Anterior cingulate cortex (tissue), 58 donors: ENCODE measurements at places on chromosomes 13 and 19.

GRCh38 chr13:74975111-74975510 lies 506.9 kb downstream of the TBC1D4 start:
- no peak for DNase-seq

- DNase-seq: no peak
Observed at GRCh38 chr19:47226426-47227351, 4.3 kb downstream of the BBC3 start.

DNA sequence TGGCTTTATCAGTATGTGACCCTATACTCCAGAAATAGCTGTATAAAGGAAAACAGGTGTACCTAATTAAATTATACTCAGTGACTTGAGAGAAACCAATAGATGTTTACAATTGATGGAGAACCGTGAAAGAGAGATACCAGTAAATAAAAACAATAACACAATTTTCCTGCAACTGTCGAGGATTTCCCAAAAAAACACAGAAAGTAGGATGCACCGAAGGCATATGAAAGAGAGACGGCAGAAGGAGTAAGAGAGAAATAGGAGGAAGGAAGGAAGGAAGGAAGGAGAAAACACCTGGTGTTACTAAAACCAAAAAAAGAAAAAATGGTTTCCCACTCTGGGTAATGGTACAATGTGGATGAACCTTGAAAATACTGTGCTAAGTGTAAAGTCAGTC lies 6.8 kb upstream of the ZNF229 start:
- no peak for DNase-seq

GRCh38 chr13:29589234-29589633 lies 6.3 kb downstream of the SLC7A1 start:
- DNase-seq: no peak

GRCh38 chr19:31110336-31110735 lies 238.9 kb downstream of the TSHZ3 start:
- DNase-seq: no peak

GRCh38 chr13:50629966-50630365 lies 213.5 kb downstream of the DLEU7 start:
- no peak for DNase-seq

DNA sequence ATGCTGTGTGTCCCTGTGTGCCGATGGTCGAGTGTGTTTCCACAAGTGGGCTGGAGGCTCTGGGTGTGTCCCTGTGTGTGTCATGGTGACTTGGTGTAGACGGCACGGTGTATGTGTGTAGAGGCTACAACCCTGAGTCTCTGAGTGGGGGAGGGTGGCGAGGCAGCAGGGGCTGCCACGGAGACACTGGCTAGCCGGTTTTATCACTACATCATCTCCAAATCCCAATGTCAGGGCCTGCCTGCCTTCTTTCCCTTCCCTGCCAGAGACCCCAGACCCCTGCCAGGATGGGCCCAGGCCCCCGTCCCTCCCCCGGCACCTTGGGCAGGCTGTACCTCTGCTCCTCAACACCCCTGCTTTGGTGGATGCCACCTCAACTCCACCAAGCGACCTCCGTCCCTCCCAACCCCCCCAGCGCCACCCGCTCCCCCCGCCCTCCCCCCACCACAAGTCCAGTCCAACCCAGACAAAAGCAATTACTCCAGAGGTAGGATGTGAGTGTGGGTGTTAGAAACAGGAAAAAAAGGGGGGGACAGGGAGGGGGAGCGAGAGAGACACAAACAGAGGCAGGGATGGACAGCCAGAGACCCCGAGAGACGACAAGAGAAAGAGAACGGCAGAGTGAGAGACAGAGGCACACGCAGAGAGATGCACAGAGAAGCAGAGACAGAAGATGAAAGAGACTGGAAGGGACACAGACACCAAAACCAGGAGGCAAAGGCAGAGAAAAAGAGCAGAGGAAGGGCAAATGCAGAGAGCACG lies 21.6 kb upstream of the POU2F2 start:
- DNase-seq: no peak

DNA sequence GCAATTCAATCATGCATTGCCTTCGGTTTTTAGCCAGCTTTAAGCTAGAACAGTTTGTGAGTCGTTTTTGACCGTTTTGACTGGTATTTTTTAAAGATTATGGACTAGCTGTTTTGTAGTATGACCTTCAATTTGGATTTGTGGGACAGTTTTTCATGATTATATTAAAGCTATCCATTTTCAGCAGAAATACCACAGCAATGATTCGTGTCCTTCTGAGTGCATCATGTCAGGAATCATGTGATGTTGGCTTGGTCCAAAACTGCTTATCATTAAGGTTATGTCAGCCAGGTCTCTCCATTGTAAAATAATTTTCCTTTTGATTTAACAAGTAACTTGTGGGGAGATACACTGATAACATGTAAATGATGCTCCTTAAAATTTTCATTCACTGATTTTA lies 229.0 kb downstream of the POSTN start:
- DNase-seq: no peak

- peak; percentile 89 for DNase-seq
Observed at GRCh38 chr19:20039203-20039723, at the start of gene ZNF682. ZNF682 (minus strand) TSS chr19:20039505; CDS start chr19:20039345, 160 bp downstream.

DNA sequence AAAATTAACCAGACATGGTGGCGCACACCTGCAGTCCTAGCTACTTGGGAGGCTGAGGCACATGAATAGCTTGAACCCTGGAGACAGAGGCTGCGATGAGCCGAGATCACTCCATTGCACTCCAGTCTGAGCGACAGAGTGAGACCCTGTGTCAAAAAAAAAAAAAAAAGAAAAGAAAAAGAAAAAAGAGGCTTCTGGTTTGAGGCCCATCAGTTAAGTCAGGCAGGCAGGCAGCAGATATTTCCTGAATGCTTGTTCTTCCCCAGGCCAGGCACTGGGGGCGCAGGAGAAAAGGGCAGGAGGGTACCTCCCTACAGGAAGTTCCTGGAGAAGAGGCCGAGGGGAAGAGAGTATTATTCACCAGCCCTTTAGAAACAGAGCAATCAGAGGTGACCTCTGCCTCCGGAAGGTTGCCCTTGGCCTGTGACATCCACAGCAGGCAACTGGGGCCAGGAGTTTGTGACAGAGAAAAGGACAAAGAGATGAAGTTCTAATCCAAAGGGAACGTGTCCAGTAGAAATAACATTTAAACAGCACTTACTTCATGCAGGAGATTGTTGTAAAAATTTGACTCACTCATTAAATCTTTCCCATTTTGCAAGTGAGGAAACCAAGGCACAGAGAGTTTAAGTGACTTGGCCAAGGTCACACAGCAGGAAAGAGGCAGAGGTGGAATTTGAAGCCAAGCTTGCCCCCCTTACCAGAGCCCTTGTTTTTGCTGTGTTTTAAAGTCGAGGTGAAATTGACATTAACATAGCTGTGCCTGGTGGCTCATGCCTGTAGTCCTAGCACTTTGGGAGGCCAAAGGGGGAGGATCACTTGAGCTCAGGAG lies 4.3 kb upstream of the RLN3 start:
- no peak for DNase-seq

DNA sequence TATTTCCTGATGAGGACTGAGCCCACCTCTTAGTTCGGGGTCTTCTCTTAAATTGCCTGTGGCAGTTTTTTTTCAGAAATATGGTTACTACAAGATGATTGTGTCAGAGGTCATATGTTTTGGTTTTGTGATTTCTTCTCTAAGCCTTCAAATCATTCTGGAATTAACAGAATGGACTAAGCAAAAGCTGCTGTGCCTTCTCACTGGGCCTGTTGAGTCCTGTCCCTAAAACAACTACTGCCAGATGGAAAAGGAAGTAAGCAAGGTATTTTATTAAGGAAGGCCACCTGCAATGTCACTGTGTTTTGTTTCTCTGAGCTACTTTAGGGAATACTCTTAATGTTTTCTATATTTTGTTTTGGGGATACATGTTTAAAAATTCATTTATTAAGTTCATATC lies 470.8 kb downstream of the PCDH20 start:
- no peak for DNase-seq

- DNase-seq: no peak
Observed at GRCh38 chr19:45175515-45176345, 2.3 kb downstream of the TRAPPC6A start.

DNA sequence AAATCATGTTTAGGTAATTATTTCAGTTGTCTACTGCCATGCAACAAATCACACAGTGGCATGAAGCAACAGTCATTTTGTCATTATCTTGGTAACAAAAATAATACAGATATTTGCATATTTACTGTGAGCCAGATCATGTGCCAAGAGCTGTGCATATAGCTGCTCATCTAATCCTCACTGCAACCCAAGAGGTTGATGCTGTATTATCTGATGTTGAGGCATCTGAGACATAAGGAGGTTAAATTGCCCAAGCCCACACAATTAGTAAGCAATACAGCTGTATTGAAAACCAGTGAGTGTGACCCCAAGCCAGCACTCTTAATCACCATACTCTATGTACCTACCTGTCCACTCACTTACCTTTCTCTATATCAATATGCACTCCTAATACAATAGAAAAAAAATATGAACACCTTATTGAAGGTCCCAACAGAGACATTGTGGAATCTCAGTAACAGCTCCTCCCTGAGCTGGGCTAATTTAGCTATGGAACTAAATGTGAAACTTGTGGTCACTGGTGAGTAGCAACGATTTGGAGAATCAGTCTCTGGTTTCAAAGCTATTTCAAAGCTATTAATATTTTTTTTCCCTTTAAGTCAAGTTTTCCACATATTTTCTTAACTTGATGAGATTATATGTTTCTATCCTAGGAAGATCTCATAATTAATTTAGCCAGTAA lies 185.2 kb downstream of the KLF12 start:
- DNase-seq: no peak

- DNase-seq: no peak
Observed at GRCh38 chr19:42683917-42684513, 56.3 kb downstream of the PSG3 start.

- DNase-seq: no peak
Observed at GRCh38 chr19:1211494-1212234, 6.1 kb downstream of the STK11 start.

DNA sequence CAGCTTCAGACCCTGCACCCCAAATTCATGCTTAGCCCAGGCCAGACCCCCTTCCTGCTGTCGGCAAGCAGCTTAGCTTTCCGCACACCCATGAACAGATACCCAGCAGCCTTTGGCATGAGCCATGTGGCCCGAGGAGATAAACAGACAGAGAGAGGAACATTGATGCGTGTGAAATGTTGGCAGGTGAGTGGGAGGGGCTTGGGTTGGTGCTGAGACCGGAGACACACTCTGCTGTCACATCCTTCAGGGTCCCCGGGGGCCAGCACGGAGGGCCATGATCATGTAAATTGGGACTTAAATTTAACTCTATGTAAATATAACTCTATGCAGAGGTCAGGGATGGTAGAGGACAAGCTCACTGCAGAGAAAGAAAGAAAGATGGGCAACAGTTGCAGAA lies 1.5 kb downstream of the CD22 start:
- no peak for DNase-seq

- peak; percentile 86 for DNase-seq
Observed at GRCh38 chr19:52095172-52096014, at the start of gene ZNF841. ZNF841 (minus strand) TSS chr19:52095765; CDS start chr19:52084801, 10,964 bp downstream.

GRCh38 chr13:46720189-46720588 lies 76.8 kb downstream of the ESD start:
- no peak for DNase-seq

DNA sequence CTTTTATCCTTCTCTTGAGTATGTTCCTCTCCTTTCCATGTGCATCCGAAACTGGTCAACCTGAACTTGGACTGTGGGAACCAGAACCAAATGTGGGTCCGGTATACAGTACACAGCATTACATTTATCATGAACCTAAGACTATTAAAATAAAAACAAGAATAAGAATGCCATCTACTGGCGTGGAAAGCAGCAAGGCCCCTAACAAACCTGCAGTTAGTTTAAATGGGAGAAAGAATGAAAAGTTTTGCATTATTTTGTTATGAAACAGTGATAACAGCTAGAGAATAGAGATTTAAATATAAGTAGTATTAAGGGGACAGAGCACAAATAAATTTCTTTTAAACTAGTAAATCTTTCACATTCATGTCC lies 159.5 kb downstream of the RBM26 start:
- no peak for DNase-seq

DNA sequence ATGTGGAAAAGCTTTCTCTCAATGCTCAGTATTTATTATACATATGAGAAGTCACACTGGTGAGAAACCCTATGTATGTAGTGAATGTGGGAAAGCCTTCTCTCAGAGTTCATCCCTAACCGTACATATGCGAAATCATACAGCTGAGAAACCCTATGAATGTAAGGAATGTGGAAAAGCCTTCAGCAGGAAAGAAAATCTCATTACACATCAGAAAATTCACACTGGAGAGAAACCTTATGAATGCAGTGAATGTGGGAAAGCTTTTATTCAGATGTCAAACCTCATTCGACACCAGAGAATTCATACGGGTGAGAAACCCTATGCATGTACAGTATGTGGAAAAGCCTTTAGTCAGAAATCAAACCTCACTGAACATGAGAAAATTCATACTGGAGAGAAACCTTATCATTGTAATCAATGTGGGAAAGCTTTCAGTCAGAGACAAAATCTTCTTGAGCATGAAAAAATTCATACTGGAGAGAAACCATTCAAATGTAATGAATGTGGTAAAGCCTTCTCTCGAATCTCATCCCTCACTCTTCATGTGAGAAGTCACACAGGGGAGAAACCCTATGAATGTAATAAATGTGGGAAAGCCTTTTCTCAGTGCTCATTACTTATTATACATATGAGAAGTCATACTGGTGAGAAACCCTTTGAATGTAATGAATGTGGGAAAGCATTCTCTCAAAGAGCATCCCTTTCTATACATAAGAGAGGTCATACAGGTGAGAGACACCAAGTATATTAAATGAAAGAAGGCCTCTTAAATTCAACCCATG lies 34.4 kb downstream of the ZNF568 start:
- DNase-seq: no peak

GRCh38 chr13:107422421-107422820 lies 792.9 kb downstream of the LIG4 start:
- no peak for DNase-seq

DNA sequence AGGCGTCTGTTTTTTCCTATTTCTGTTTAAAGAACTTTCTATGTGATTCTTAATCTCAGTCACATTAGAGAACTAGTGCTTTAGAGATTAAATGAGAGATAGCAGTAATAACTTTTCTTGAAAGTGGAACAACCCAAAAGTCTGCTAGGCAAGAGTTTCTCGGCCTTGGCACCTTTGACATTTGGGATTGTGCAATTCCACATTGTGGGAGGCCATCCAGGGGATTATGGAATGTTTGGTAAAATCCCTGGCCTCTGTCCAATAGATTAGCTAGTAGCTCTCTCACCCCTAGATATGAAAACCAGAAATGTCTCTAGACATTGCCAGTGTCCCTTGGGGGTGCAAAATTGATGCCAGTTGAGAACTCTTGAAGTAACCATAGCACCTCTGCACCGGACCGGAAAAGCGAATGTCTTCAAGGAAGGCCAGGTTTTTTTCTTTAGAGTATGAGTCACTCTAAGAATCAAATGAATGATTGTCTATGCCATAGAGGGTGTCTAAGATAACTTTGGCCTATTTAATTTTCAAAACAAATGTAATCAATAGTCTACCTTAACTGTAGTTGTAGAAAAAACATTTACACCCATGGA lies 45.0 kb upstream of the IL17D start:
- DNase-seq: no peak

- DNase-seq: peak; percentile 35
Observed at GRCh38 chr19:40466219-40466984, 399 bp upstream of the SPTBN4 start.

- DNase-seq: no peak
Observed at GRCh38 chr13:25882466-25883357, 169.1 kb downstream of the SHISA2 start.

GRCh38 chr13:94620286-94620896 lies 18.7 kb downstream of the GPR180 start:
- DNase-seq: no peak

- no peak for DNase-seq
Observed at GRCh38 chr13:35630551-35631275, 154.2 kb upstream of the MAB21L1 start.
